ENCODE measurements at places on chromosomes 3 and 15. TPM values are rescaled to one million over a fixed set of nuclear protein-coding genes. Genes with fewer than 3 reads are reported as not detected.
A peak's percentile ranks its signal among the peaks of the same experiment; 100 is the strongest.

The APBA2 gene
- total RNA-seq, result 6.2 TPM

The NMNAT3 gene
- 1.9 TPM for total RNA-seq

The DPPA2 gene
- not detected for total RNA-seq

The TSEN2 gene
- 12.4 TPM for total RNA-seq

DNA sequence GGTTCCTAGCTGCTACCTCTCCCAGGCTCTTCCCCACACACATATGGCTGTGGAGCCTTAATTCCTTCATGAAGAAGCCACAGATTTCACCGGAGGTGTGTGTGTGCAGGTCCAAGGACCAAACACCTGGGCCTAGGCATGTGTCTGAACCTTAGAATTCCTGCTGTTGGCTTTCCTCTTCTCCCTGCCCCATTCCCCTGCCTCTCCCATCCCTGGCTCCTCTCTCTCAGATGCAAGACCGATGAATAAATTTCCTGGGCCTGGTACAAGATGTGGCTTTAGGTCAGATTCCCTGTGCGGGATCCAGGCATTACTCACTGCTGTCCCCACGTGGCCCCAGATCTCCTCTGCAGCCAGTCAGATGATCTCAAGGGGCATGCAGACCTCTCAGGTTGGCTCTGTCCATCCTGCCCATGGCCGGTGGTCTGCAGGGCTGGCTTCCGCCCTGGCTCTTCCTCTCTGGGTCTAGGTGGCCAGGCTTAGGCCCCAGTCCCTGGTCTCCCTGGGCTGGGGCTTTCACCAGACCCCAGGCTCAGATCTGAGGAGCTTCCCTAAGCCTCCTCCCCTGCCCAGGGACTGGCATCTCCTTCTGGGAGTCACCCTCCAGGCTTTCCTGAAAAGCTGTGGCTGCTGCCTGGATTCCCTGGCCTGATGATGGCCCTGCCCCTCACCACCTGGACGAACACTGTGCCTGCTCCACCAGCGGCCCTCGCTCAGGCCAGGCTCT is 20.5 kb downstream of the CCR9 start:
- DNase-seq, result peak; percentile 63

- no peak for DNase-seq
Measured at GRCh38 chr3:126064627-126065258, 19.2 kb downstream of the SLC41A3 start.

- DNase-seq, result no peak
Measured at GRCh38 chr3:119434703-119435102, 28.7 kb downstream of the TMEM39A start.

DNA sequence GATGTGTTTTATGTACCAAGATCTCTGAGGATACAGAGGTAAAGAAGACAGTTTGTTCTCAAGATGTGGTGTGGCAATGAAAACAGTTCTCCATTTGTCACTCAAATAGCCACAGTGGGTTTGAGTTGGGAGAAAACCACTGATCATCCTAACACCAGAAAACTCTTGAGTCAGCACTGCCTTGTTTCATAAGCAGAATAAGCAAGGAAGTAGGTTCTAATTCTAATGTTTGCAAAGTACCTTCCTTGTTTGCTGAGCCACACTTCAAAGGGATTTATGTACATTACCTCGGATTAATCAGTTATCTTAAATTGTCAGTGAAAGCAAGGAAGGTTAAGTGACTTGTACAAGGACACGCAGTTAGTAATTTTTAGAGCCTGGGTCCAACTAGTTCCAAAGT is 107.8 kb upstream of the BOC start:
- DNase-seq, result no peak

GRCh38 chr3:185645596-185646381 is 59.7 kb downstream of the SENP2 start:
- no peak for DNase-seq

Data from RPMI7951 (cell line).